Tibial nerve (tissue), 4 donors: ENCODE measurements at places on chromosomes 4 and X. TPM values are rescaled to one million over a fixed set of nuclear protein-coding genes. Genes with fewer than 3 reads are reported as not detected.

The CNGA1 gene
- 4.4 TPM for total RNA-seq

The RTL9 gene
- not detected for total RNA-seq

The MAGEA8 gene
- not detected for total RNA-seq

The SYP gene
- total RNA-seq, result 3.1 TPM

The RASL11B gene
- 8.1 TPM for total RNA-seq

The ETDA gene
- not detected for total RNA-seq
